HTR-8/SVneo (cell line): ENCODE measurements at places on chromosomes 1 and 21.

DNA sequence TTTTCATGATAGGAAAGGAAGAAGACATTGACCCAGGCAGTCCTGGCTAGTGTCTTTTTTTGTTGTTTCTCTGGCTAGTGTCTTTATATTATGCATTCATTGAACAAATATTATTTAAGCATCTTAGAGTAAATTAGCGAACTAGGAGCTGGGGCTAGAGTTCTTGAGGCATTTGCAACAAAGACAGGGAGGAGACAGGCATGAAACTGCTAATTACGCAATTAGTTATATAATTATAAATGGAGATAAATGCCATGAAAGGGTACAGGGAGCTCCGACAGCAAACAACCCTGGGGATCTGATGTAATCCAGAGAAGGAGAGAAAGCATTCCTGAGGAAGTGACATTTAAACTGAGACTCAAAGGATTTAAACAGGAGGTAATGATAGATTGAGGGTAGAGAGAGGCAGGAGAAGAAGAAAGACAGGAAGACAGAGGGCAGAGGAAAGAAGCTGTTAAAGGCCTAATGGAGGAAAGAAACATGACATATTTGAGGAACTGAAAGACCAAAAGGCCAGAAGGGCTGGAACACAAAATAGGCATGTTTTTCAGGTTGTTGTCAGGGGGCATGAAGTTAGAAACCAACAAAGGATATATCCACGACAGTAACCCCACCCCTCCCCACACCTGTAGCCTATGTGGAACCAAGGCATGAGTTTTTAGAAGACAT is 99.5 kb upstream of the GJB5 start:
- DNase-seq: no peak

GRCh38 chr1:226950316-226950715 is 10.2 kb downstream of the COQ8A start:
- DNase-seq: no peak

- DNase-seq: no peak
Observed at GRCh38 chr1:232965124-232965911, 14.9 kb downstream of the NTPCR start.

DNA sequence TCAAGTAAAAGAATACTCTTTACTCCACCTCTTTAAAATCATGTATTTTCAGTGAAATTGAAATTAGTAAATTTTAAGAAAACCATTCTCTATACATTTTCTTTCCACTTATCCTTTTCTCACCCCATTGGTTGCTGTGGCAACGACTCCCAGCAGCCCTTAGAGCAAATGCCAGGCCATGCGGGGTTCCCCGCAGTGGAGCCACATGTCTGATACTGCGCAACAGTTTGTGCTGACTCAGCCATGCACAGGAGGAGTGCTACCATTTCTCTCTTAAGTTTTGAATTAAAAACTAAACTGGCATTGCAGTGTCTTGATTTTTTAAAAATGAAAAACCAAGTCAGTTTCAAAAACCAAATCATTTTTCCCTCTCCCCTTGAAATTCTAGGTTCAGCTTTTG is 214.1 kb upstream of the L1TD1 start:
- no peak for DNase-seq

- no peak for DNase-seq
Observed at GRCh38 chr1:55374801-55375616, 159.8 kb upstream of the USP24 start.

- DNase-seq: no peak
Observed at GRCh38 chr1:236389253-236389652, 4.8 kb upstream of the EDARADD start.

GRCh38 chr1:21084111-21084810 is 92.4 kb downstream of the EIF4G3 start:
- DNase-seq: no peak

GRCh38 chr1:167631936-167632614 is 2.0 kb downstream of the RCSD1 start:
- no peak for DNase-seq

GRCh38 chr1:86416343-86416742 is 7.6 kb upstream of the CLCA2 start:
- no peak for DNase-seq

DNA sequence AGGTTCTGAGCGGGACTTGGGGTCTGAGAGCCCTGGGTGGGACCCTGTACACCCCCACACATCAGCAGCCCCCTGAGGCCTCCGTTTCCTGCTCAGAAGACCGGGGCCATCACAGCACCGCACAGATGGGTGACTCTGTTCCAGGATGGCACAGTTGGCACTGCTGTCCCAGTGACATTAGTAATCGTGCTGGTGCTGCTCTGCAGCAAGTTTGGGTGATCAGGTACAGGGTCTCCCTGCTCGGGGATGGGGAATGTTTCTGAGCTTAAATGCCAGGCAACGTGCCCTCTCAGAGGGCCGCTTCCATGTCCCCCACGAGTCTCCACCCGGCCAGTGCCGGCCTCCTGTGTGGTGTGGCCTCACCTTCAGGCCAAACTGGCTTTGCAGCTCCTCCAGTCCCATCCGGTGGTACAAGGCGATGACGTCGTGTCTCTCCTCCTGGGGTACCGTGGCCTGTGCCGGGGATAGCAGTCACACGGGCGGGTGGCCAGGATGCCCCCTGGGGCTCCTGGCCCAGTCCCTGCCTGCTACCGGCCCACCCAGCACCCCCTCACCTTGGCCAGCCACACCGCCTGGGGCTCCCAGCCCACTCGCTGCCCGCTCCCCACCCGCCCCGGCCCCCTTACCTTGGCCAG is 17.1 kb downstream of the PRXL2B start:
- no peak for DNase-seq

- peak; percentile 46 for DNase-seq
Observed at GRCh38 chr1:85366391-85367170, 90.1 kb upstream of the BCL10 start.

GRCh38 chr1:58620926-58621325 is 43.9 kb upstream of the TACSTD2 start:
- no peak for DNase-seq

- no peak for DNase-seq
Observed at GRCh38 chr1:206490771-206491405, 16.4 kb upstream of the RASSF5 start.

- DNase-seq: peak; percentile 63
Observed at GRCh38 chr1:228964178-228965089, 229.2 kb downstream of the RHOU start.

DNA sequence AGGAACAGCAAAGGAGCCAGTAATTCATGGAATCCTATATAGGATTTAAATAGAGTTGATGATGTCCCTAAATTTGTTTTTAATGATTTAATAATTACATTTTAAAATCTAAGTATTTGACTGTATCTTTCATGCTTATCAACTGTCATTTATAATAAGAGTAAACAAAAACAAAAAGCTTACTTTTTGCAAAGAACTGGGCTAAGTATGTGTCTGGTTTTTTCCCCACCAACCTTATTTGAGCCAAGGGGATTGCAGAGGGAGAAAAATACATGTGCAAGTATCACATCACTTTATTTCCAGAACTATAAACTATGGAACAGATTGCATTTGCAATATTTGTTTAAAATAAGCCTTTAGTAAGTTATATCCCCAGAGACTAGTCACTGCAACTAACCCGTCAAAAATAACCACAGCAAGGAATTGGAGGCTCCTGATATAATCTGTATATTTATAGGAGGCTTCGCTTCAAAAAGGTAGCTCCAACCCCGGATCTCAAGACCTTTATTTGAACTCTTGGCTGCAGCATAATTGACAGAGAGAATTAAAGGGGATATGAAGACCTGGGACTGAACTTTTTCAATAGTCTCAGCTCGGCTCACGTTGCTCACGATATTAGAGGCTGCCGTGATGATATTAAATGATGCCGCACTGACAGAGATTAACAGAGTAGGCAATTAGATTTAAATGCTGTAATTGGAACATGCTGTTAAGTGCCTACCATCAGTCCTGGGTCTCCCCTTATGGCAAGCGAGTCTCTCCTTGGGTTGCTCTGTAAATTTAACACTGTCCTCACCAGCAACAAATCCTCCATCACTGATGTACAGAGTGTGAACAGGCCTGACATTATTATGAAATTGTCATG is 329.1 kb upstream of the NFIA start:
- no peak for DNase-seq

DNA sequence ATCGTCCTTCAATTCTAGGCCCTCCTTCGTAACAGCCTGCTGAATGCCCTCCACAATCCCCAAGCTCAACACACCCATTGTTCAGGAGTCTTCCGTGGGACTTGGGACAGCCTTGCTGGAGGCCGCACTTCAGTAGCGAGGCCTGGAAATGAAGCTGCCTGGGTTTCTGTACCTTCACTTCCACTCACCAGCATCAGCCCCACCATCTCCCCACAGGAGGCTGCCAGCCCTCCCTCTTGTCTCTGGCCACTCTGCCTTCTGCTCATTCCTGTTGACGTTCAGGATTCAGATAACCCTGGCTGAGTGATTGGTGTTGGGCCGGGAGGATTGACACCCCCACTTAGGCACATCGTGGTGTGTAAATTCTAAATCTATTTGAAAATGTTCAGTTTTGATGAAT is 23.4 kb upstream of the CSF1 start:
- no peak for DNase-seq

GRCh38 chr1:27436204-27437159 is 44.1 kb downstream of the GPR3 start:
- DNase-seq: peak; percentile 20

DNA sequence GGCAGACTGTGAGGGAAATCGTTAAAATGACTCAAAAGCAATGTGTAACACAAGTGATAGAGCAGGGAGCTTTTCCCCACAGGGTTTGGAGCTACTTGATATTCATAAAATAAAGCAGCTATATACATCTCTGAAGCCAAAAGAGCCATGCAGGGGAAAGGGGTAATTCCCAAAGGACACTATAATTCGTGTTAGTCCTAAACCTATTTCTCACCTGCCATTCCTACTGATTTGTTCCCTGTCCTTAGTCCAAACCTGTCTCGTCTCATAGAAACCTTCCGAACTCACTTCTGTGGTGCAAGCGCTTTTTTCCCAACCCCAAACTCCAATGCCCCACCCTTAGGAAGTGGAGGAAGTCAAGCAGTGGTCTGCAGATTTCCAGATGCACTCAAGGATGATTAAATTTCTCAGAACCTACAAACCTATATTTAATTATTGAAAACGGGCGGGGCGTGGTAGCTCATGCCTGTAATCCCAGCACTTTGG is 946 bp upstream of the HNRNPR start:
- peak; percentile 15 for DNase-seq

- DNase-seq: no peak
Observed at GRCh38 chr1:152622803-152623202, at the start of gene LCE3A. Gene LCE3A (minus strand): TSS chr1:152623103. CDS start chr1:152623103, 0 bp downstream.

GRCh38 chr1:32895325-32896215 is 5.6 kb downstream of the TMEM54 start:
- no peak for DNase-seq

DNA sequence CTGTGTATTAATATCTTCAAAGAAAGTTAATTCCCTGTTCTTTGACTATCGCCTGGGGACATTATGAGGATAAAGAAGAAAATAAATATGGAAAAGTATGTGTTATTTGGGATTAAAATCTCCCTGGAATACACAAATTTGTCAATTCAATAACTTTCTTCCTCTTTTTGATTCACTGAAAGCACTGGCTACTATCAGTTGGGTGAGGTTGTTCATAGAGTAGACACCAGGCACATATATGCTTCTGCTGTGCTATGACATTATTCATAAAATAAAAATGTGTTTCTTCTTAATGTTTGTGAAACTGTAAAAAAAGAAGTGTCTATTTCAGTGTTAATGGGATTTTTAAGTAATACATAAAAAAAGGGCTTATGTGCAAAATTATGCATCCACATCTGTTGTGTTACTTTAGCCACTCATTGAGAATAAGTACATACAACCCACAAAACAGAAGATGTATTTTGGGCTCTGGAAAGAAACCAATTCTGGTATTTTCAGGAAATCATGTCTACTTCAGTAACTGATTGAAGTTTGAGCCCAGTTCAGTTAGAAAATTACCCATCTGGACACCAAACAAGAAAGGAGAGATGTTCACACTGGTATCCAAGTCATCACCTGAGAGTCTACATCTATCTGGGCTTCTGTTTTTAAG is 169.4 kb downstream of the GABPA start:
- no peak for DNase-seq

GRCh38 chr1:241838897-241839296 is 9.1 kb upstream of the EXO1 start:
- no peak for DNase-seq

DNA sequence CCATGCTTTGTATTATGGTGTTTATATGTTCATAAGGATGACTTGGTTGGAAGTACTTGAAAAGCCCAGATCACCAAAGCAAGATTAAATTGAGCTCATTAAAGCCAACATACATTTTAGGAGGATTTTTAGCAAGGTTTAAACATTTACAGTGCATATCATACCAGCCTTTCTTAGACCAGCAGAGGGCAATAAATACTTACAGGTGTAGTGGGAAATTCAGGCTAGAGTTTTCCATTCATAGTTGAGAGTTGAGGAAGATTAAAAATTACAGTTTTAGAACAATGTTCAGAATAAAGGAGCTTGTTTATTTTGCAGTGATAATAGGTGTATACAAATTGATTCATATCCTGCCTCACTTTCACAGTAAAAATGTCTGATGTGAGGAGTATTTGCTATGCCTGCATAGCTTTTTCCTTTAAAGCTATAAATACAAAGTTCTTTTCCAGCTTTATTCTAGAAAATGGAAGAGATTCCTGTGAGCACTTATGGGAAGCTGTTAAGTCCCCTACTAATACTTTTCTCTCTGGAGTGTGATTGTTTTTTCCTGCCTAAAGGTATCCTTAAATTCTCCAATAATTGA is 35.3 kb downstream of the DTL start:
- DNase-seq: peak; percentile 10

DNA sequence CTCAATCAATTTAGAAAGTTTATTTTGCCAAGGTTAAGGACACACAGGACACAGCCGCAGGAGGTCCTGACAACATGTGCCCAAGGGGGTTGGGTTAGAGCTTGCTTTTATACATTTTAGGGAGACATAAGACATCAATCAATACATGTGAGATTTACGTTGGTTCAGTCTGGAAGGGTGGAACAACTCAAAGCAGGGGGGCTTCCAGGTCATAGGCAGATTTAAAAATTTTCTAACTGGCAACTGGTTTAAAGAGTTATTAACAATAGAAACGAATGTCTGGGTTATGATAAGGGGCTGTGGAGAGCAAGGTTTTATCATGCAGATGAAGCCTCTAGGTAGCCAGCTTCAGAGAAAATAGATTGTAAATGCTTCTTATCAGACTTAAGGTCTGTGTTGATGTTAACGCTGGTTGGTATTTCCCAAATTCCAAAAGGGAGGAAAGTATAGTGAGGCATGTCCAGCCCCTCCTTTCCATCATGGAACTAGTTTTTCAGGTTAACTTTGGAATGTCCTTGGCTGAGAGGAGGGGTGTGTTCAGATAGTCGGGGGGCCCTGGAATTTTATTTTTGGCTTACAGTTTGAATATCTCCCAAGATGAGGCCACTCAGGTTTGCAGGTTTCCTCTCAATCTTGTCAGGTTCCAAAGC is 31.0 kb upstream of the TGFBR3 start:
- no peak for DNase-seq

GRCh38 chr1:12745126-12745991 is 641 bp upstream of the CFAP107 start:
- DNase-seq: no peak
